NCI-H1694 (cell line): ENCODE measurements at places on chromosomes 3 and 15.

- no peak for DNase-seq
Observed at GRCh38 chr3:21754839-21755238, 3.8 kb upstream of the ZNF385D start.

DNA sequence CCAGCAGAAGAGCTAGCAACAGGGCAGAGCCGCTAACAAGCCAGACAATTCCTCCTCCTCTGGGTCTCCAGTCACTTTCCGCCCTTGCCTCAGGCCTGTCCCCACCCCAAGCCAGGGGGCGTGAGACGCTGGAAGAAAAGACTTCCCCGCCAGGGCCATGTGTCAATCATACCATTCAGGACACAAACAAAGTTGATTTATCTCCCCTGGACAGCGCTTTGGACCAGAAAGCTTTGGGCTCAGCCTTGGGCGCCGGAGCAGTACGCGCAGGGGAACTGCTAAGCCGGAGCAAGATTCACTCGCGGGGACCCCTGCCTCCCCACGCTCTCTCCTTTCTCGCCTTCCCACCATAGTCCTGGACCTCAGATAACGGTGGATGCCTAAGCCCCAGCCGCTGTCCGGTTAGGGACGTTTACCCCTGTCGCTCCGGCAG, 479 bp downstream of the LRRC2 start:
- no peak for DNase-seq

DNA sequence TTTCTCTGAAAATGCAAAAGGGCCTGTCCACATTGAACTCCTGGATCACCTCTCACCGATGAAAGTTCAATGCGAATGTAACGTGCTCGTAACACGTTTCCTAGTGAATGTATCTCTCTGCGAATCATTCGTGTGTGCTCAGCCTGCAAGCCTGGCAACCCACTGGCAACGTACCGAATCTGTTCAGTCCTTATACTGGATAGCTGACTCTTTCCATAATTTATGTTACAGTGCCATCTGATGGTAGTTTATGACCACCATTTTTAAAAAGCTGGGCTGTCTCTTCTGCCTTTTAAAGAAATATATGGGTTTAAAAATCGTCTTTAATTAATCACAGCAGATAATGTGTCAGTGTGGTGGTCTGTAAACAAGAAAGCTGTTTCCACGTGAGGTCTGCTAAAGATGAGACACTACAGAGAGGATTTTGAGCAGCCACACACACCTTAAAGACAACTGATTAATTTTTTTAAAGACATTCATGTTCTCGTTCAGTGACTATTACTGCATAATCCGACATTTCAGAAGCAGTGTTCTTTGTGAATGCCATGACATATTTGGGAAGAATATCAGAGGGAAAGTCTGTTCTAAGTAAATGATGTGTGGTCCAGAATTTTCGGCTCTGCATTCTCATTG, 69.4 kb upstream of the FOXP1 start:
- peak; percentile 15 for DNase-seq

DNA sequence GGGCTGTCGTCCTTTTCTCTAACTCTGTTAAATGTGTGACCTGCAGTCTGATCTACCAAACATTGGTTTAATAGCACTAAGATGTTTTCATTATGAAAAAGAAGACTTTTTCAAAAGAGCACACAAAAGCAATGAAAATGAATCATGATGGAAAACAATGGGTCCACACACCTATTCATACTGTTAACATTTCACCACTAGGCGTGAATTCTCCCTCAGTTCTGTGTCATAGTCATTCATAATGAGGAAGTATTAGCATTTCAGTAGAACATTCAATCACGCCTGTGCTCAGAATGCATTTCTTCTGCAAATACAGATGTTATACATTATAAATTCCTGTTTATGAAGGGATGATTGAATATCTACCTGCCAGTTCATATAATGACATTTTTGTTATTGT, 35.9 kb downstream of the EIF4E3 start:
- no peak for DNase-seq

DNA sequence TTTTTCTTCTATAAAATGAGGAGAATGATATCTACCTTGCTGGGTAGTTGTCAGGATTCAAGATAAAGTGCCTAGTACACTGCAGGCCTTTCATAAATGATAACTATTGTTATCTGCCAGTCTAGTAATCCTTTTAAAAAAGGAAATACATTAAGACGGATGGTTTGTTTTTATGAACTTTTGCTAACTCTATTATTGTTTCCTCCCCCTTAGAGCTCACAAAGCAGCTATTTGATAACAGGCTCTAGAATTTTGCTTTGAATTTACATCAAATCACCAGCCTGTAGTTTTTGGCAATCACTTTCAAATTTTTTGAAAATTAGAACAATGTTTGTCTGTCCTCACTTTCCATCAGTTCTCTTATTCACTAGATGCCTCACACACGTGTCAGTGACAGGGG, 39.8 kb downstream of the BLM start:
- no peak for DNase-seq

- DNase-seq = no peak
Observed at GRCh38 chr3:121175083-121175482, 267.1 kb downstream of the STXBP5L start.

GRCh38 chr15:56537881-56538280, 72.9 kb upstream of the MNS1 start:
- DNase-seq = no peak

GRCh38 chr15:79028411-79028964, 62.1 kb downstream of the RASGRF1 start:
- peak; percentile 62 for DNase-seq

DNA sequence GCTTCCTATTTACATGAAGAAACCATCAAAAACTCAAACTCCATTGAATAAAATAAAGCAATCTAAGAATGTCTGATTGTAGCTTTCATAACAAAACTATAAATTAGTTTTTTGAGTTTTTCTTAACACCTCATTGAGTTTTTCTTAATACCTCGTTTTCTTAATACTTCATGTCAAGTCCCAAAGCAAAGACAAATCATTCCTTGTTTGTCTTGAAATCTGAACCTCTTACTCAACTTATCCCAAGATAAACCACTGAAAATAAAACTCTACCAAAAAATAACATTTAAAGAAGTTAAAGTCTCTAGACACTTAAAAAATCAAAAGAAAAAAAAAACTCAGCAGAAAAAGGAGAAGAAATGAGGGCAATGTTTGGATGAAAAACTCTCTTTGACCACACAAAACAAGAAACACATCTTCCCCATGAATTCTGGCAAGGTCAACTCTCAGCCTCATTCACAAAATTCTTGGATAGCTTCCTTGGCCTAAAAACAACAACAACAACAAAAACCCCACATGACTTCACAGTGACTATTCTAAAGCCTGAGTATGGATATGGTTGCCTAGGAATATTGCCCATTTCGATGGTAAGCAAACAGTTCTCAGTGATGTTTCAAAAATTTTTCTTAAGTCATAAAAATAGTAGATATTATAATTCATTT, 38.2 kb downstream of the TMCC1 start:
- DNase-seq = no peak

DNA sequence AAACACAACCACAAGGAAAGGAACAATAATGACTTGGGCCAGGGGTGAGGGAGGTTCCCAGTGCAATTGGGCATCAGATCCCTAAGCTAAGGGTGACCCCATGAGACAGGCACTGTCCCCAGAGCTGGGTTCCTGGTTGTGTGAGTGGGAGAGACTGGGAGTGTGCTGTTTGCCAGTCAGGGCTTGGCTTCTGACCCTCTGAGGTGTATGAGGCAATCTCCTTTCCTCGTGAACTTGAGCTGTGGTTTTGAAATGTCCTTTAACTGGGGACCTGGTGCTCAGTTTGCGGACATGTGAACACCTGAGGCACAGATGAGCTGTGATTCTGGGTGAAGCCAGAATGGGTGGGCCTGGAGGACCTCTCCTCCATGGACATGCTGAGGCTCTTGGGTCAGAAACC, 58.5 kb upstream of the PLXNA1 start:
- DNase-seq = no peak

DNA sequence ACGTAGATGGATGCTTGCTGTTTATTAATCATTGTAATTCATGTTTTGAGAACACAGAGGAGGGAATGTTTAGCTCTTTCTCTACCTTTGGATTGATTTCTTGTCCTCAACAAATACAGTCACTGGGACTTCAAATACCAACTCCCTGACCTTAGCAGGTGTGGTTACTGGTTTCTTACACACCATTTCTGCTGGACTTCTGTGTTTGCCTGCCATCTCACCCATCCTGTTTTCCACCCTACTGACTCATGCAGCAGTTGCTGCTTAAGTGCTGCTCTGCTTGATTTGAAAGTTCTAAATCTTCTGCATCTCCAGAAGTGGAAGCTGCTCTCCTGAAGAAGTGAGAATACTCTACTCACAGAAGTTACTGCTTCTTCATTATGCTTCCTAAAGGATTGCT, 170.3 kb downstream of the ZPLD1 start:
- no peak for DNase-seq

DNA sequence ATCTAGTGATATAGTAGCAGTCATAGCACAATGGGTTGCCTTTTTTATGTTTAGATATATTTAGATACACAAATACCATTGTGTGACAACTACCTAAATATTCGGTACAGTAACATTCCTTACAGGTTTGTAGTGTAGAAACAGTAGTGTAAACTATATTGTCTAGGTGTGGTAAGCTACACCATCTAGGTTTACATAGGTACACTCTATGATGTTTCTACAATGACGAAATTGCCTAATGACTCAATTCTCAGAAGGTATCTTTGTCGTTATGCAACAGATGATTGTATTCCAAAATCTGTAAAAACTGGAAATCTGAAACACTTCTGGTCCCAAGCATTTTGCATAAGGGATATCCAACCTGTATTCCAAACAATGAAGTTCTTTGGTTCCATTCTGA, 24.3 kb downstream of the PLOD2 start:
- DNase-seq = no peak

GRCh38 chr3:152635389-152635788, 199.5 kb upstream of the P2RY1 start:
- DNase-seq = no peak

- DNase-seq = no peak
Observed at GRCh38 chr15:38080651-38081275, 146.3 kb downstream of the TMCO5A start.

- no peak for DNase-seq
Observed at GRCh38 chr15:92930054-92930621, 30.0 kb downstream of the CHD2 start.

DNA sequence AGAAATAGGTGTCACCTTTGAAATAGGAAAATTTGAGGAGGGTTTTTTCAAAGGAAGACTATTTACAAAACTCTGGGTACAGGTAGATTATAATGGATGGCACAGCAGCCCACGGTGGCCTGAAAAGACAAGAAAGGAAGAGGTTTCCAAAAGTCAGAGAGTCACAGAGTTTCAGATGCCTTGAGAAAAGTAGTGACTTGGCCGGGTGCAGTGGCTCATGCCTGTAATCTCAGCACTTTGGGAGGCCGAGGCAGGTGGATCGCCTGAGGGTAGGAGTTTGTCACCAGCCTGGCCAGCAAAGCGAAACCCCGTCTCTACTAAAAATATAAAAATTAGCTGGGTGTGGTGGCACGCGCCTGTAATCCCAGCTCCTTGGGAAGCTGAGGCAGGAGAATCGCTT, 35.2 kb downstream of the OSTN start:
- DNase-seq = no peak

- no peak for DNase-seq
Observed at GRCh38 chr15:46275701-46276100, 640.9 kb downstream of the SQOR start.

- DNase-seq = no peak
Observed at GRCh38 chr3:46280105-46280797, 38.0 kb downstream of the CCR3 start.

GRCh38 chr15:93973287-93973686, 258.1 kb upstream of the MCTP2 start:
- DNase-seq = no peak

GRCh38 chr3:4449043-4449805, 17.8 kb downstream of the SUMF1 start:
- no peak for DNase-seq
